D721Med (cell line): ENCODE measurements at places on chromosomes 7 and 10.
A peak's percentile ranks its signal among the peaks of the same experiment; 100 is the strongest.

GRCh38 chr10:129531969-129532660 is 65.1 kb downstream of the MGMT start:
- DNase-seq, result no peak

- DNase-seq, result no peak
Observed at GRCh38 chr10:116183733-116184511, 89.1 kb downstream of the GFRA1 start.

- no peak for DNase-seq
Observed at GRCh38 chr7:28088901-28089714, 91.5 kb downstream of the JAZF1 start.

GRCh38 chr7:105210721-105211205 is 178.0 kb downstream of the SRPK2 start:
- DNase-seq, result no peak

GRCh38 chr7:82428186-82428961 is 15.2 kb downstream of the CACNA2D1 start:
- no peak for DNase-seq

DNA sequence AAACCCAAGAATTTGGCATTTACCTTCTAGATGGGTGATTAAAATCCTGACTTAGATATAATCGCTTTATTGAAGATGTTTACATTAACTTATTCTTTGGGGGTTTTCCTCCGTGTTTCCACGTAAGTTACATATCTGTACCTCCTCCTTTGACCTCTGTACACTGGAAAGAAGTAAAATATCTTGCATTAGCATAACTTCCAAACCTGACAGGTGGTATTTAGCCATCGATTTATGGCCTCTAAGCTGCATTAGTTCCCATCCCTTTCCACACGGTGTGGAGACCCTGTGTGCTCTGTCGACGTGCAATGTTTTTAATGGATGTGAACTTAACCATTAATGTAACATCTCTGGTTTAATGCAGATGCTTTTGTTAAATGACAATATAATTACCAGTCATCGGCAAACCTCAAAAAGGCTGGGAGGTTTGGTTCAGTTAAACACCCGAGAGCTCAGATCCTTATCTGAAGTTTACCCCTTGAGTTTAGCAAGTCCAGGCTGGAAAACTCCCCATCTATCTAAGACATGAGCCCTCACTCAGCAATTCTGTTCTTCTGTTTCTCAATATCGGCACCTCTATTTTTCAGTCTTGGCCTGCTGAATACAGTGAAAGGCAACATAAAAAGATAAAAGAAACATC is 295.2 kb downstream of the GATA3 start:
- DNase-seq, result no peak

GRCh38 chr7:147912946-147913638 is 677.5 kb upstream of the C7orf33 start:
- DNase-seq, result peak; percentile 23
